Esophagus squamous epithelium (tissue), 5 donors: ENCODE measurements at places on chromosomes 7 and 10. TPM values are rescaled to one million over a fixed set of nuclear protein-coding genes. Genes with fewer than 3 reads are reported as not detected.

CHST15 gene
- total RNA-seq = 23.0 TPM

DNA sequence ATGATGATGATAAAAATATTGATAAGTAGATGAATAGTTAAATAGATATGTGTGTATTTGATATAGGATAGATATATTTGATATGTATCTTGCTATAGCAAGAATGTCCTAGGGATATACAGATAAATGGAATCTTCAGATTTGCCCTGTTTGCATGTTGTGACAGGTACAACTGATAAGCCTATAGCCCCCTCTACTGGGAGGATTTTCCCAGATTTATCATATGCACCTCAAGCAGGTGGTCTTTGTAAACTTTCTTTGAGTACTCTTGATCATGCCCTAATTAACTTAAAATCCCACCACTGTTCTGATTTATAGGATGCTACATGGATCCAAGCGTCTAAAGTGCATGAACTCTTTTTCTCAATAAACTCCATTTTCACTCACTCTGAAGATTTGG lies 1050.7 kb downstream of the SORCS3 start:
- no peak for DNase-seq

DNA sequence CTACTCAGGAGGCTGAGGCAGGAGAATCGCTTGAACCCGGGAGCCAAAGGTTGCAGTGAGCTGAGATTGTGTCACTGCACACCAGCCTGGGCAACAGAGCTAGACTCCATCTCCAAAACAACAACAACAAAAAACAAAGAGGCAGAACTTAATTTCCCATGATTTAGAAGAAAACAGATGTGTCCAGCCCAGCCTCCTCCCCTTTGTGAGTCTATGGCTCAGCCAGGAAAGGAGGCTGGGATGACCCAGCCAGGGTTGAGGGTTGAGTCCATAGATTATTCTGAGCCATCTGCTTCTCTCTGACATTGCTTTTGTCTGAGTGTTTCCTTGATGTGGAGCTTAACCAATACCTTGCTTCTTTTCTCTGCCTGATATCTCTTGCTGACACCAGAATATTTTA lies 994.1 kb downstream of the TYW1 start:
- no peak for DNase-seq

- DNase-seq = no peak
These were observed 199.0 kb upstream of the C7orf33 start for GRCh38 chr7:148391591-148391990.

GJD4 gene
- total RNA-seq = not detected

DNA sequence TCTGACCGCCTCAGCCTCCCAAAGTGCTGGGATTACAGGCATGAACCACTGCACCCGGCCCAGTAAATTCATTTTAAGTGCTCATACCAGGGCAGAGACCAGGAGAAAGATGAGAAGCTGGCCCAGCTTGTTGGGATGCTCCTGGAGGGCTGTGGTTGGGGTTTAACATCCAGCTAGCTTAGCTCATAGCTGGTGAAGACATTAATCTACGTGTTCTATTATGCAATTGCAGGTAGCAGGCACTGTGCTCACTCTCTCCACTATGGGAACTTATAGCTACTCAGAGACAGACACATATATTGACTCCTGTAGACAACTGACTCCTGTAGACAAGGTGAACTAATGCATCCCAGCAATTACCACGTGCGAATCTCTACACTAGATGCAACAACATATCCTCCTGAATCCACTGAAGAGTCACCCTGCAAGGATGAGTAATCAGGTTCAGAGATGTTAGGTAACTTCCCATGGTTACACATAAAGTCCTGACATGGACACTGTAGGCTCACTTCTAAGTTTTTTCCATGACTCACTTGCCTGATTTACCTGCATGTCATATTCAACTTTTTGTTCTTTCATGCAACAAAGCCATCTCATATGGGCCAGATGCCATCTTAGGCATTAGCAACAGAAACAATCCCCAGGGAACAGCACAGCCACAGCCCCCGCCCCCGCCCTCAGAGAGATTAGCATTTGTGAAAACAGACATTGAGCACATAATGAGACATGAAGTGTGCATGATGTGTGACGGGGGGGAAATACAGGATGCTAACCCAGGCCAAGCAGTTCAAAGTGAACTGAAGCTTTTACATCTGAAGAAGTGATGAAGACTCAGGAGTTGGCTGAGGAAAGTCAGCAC lies 37.2 kb downstream of the ERLIN1 start:
- DNase-seq = no peak

CCDC172 gene
- total RNA-seq = not detected

CALHM1 gene
- not detected for total RNA-seq

DNA sequence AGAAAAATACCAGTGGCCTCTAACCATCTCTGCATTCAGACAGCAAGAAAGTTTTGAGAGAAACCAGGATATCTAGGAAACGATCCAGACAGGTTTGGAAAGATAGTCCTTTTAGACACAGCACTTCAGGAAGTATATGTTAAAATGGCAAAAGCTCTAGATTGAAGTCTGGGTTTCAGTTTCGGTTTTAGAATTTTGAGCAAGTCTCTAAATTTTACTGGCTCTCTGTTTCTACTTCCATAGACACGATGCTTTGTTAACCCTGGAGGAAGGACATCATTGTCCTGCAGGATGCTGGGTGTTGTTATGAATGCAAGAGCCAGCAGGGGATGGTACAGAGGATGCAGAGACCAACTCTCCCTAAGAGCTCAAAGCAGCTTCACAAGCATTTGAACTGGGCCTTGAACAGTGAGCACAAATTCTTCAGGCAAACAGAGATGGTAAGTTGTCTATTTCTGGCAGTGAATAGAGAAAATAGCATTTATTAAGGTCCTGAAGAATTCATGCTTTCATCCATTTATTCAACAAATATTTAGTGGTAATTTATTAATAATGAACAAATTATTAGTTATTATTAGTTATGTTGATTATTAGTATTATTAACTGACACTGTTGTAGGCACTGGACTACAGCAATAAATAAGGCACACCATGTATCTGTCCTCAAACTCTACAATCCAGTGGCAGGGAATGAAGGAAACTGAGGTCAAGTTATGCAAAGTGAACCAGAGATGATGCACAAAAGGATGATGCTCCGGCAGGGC lies 152.7 kb upstream of the NRP1 start:
- DNase-seq = no peak

BEND7 gene
- total RNA-seq = 6.7 TPM

GRCh38 chr7:134031835-134032617 lies 95.1 kb upstream of the LRGUK start:
- DNase-seq = no peak

FKBP6 gene
- total RNA-seq = not detected

- no peak for DNase-seq
These were observed 594.9 kb downstream of the INHBA start for GRCh38 chr7:41107938-41108448.

DNA sequence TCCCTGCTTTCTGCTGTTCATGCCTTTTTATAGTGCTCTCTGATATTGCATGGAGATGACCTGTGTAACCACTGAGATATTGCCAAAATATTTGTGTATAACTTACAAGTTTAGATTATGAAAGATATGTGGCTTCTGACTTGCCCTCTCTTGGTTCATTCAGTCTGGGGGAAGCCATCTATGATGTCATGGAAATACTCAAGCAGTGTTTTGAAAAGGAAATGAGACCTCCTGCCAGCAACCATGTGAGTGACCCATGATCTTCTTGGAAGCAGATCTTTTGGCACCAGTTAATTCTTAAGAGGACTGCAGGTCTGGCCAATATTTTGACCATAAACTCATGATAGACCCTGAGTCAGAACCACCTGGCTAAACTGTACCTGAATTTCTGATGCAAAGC lies 183.0 kb downstream of the THSD7A start:
- no peak for DNase-seq

GRCh38 chr10:974038-974784 lies 14.0 kb upstream of the GTPBP4 start:
- no peak for DNase-seq

CC2D2B gene
- not detected for total RNA-seq

- no peak for DNase-seq
These were observed 25.9 kb downstream of the CELF2 start for GRCh38 chr10:11043446-11044127.

ZNF518A gene
- total RNA-seq = 8.3 TPM

DNA sequence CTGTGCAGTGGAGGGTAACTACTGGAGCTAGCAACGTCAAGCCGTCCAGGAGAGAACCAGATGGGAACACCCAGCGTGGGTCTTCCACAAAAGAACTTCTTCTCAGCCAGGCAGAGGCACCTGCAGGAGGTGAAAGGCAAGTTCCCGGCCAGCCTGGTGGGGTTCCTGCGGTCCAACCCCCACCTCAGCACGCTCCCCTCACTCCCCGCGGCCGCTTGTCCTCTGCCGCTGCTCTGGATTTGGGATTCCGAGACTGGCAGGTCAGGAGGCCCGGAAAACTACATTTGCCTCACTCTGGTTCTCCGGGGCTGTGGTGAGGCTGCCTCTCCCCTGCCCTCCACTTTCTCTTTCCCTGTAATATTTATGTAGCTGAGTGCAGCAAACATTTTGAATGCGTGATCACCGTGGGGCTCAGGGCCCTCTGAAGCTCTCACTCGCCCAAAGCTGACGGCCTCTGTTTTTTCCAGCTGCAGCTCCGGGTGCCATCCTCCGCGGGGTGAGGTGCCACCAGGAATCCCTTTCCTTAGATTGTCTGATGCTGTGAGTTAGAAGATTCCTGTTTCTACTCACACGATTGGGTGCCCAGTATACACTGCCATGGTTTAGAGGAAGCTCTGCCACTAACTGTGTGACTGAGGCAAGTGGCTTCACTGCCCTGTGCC lies 366.9 kb downstream of the DNAJB6 start:
- DNase-seq = no peak

EMX2 gene
- not detected for total RNA-seq

SORCS1 gene
- not detected for total RNA-seq

DNA sequence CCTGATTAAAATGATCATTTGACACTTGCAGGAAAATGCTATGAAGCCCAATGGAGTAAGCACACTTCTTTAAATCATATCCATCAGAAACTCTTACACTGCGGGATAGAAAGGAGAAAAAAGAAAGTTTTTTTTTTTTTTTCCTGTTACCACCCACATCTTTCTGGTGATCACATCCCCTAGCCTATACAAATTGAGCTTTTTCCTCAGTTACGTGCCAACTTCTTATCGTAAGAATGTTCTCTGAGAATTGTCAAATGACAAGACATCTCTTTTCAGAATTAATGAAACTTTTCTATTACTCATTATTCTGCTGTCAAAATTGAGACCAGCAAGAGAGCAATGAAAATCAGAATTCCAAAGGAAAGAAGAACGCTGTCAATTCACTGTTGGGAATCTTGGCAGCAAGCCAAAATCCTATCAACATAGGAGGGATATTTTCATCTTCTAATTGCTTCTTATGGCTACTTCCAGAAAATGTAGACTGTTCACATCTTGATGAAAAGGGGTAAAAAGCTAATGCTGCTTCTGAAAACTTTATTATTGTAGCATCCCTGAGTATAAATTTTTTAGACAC lies 179.5 kb downstream of the ADAM12 start:
- DNase-seq = no peak

GRCh38 chr7:2321020-2321419 lies 6.8 kb upstream of the SNX8 start:
- DNase-seq = no peak

C7orf33 gene
- not detected for total RNA-seq

DNA sequence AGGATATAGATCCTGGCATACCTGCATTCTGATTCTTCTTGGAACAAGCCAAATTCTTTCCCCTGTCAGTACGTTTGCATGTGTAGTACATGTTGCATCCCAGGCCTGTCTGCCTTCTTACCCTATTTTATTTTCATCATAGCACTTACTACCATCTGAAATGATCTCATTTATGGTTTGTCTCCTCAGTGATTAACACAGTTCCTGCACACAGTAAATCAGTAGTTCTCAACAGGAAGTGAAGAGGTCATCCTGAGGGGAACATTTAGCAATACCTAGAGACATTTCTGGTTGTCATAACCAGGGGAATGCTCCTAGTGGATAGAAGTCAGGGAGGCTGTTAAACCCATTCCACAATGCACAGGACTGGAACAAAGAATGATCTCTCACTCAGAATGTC lies 38.2 kb upstream of the SLC26A4 start:
- DNase-seq = no peak

DNA sequence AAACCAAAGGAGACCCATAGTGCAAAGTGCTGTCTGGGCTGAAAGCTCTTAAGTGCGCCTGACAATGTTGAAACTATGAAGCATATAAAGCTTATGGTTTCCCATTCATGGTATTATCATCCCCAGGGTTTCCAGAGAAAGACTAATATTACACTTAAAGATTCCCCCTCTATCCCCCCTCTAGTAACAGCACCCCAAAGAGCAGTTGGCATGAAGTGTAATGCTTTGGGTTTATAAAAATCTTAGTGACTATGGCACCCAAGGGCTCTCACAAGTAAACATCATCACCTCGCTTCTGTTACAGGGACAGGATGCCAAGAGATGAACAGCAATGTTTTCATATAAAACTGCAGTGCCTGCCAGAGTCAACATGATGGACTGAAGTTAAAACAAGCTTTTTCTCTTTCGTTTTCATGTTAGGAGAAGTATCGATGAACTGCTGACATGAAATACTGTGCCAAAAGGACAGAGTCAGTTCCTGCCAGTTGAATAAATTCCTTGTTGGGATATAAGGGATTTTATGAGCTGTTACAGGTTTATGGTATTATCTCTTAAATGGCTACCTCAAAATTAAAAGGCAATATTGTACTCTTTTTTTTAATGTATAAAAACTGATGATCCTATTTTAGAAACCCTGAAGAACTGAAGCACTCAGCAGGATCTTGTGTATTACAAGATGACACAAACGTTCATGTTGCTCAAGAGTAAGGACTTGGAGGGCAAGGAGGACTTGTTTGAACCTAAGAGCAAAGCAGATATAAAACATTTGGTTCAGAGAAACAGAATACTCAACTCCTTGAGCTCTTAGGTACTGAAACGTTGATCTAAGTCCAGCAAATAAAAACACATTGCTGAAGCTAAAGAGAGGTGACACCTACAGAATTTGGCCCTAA lies 203.7 kb upstream of the IMMP2L start:
- no peak for DNase-seq

GRCh38 chr7:74175340-74175739 lies 1.2 kb downstream of the EIF4H start:
- no peak for DNase-seq

SPDYE17 gene
- not detected for total RNA-seq

KBTBD2 gene
- total RNA-seq = 13.3 TPM
